Type B pancreatic cell (in vitro differentiated cells): ENCODE measurements at places on chromosomes 2 and 18.

DNA sequence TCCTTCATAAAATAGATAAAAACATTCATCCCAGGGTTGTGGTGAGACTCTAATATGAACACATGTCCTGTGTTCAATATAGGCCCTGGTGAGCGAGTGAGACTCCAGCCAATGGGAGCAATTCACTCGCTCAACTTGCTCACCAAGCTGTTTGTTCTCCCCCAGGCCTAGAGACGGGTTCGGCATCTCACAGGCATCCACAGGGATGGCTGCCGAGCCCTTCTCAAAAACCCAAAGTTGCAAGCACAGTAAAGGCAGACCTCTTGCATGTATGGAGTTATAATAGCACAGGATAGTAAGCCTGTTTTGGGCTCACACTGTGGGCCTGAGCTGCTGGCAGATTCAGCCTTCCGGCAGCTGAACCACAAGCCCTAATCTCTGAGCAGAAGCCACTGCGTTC, 15.7 kb downstream of the PARD6G start:
- no peak for DNase-seq

GRCh38 chr18:24995056-24995455, 356.9 kb downstream of the ZNF521 start:
- DNase-seq: no peak

DNA sequence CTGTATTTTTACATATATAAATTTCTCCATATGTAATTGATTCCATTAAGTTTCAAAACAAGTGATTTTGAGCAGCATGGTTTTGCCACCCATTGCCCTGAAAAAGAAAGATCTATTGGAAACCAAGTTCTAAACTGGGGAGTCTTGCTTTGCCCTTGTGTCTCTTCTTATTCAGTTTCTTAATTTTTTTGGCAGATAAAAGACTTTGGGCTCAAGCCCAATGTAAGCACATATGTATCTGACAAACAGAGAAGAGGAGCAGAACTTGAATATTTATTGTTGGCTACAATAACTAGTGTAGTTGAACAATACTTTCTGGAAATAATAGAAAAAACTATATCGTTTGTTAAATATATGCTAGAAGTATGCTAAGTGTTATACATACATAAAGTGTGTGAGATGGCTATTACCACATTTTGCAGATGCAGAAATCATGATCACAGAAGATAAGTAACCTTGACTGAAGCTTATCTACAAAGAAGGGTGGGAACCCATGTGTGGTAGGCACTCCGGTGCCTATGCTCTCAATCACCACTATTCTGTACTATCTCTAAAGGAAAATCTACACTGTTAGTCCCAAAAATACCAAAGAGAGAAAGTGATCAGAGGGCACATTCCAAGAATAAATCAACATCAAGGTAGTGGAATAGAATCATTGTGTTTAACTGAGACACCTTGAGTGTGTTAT, 109.1 kb downstream of the PLA2R1 start:
- DNase-seq: no peak

DNA sequence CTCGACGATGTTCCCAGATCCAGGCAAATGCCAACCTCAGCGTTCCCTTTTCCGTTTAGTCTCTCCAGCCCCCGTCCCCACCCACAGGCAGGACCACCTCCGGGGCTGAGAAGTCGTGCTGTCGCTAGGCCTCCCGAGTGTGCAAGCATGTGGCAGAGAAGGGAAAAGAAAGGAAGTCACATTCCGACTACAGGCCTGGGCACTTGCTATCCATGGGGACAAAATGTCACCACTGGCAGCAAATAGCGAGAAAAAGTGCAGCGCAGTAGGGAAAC, 420 bp downstream of the PIGN start:
- no peak for DNase-seq

DNA sequence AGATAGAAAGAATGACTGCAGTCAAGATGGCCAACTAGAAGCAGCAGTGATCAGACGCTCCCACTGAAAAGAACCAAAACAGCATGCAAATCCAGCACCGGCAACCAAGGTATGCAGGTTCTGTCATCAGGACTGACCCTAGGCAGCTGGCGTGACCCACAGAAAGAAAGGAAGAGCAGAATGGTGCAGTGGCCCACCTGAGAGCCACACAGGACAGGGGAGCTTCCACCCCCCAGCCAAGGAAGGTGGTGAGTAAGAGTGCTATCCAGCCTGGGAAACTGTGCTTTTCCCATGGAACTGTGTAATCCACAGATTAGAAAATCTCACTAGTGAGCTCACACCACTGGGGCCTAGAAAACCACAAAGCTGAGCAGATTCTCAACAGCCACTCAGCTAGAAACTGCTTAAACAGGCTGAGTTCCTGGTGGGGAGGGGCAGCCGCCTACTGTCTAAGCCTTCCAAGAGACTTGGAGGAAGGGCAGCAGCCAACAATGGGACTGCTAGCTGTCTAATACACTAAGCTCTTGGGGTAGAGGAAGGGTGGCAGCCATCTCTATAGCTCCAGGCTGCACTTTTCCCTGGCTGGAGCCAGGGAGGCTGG, 127.9 kb downstream of the EVA1A start:
- no peak for DNase-seq

- DNase-seq: no peak
Observed at GRCh38 chr2:240886678-240887609, 9.0 kb downstream of the MAB21L4 start.

DNA sequence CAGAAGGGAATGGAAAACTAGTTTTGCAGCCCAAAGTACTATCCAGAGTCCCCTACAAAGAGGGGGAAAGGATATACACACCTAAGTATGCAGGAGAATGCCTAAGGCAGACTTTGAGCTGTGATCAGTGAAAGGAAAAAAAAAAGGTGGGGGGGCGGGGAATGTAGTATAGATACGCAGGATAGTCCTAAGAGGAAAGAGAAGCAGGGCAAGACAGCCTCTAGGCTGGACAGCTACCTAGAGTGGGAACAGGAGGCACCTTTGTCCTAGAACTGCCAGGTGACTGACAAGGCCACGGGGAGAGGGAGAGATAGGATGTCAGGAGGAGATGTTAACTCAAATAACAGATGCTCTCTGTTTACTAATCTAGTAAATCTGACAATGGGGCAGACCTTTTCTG, 6.0 kb downstream of the REEP1 start:
- no peak for DNase-seq

- DNase-seq: no peak
Observed at GRCh38 chr2:10668402-10669012, 21.3 kb downstream of the NOL10 start.

DNA sequence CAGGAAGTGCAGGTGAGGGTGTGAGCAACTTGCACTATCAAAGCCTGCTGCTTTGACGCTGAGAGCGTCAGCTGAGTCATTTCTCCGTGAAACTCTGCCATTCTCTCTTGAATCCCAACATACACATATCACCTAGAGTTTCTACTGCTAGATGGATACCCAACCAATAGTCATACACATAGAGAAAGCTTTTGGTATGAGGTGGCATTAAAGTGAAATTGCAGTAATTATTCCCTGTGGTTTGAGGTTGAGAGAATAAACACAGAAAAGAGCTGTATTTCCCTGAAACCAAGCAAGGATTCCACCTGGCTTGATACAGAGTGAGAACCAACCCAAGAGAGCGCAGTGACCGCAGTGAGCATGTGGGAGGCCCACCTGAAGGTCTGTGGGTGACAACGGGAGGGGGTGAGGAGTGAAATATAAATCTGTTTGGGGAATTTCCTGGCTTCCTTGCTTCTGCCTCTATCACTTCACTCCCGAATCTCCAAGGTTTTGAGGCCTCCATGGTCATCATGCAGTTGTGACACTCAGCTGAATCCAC, 28.8 kb upstream of the TMEM18 start:
- no peak for DNase-seq

DNA sequence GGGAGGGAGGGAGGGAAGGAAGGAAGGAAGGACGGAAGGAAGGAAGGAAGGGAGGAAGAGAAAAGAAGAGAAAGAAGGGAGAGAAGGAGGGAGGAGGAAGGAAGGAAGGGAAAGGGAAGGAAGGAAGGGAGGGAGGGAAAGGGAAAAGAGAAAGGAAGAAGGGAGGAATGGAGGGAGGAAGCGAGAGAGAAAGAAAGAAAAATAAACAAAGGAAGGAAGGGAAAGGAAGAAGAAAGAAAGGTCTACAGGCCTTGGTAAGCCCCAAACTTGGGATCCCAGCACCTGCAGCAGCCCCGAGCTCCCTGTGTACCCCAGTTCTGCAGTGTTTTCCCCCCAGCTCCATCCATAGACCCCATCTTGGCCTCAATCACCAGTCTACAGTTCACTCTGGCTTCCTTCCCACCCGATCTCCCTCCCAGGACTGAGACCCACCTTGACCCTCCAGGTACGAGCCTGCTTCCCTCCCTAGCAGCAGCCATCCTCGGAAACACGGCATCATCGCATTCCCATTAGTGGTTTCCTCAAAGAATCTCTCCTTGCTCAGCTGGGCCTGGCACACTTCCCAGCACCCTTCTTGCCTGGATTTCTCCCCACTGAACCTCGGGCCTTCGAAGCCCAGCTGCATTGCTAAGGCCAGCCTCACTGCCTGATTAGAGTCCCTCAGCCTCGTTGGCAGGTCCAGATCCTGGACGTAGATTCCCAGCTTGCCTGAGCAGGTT, 46.1 kb upstream of the SH3BP4 start:
- DNase-seq: no peak

DNA sequence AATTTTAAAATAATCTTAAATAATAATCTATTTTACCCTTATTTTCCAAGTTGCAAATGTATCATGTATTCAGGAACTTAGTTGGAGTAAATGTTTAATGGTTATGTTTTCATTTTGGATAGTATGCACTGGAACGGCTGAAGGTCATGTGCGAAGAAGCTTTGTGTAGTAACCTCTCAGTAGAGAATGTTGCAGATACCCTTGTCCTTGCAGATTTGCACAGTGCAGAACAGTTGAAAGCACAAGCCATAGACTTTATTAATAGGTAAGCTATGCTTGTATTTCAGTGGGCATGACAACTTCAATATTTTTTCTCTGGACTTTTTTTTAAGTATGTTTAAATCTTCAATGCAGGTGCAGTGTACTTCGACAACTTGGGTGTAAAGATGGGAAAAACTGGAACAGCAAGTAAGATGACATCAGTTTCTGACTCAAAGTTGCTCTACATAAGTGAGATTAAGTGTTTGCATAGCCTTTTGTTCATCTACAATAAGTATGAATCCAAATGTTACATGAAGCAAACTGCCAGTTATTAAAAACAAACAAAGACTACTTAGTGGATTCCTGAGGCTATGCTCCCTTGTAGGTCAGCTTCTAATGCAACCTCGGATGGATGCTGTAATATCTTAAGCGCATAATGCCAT, 63.1 kb downstream of the SPOPL start:
- DNase-seq: no peak

GRCh38 chr2:84969511-84970209, 1.3 kb upstream of the KCMF1 start:
- no peak for DNase-seq
